Stimulated activated memory B cell treated with anti-CD40 and anti-IgM and Interleukin-4, amounts not matched to agents 10 μg/mL and 1 μg/mL and 100 μg/mL, for 72 hours (primary cell): ENCODE measurements at places on chromosomes 11 and 22.

- ATAC-seq, result no peak
Measured at GRCh38 chr22:21014726-21015465, at the start of gene P2RX6. Gene P2RX6, plus strand, starts transcription at chr22:21015165. Its CDS starts 10 bp downstream, at chr22:21015175.

GRCh38 chr11:125990244-125990643 is 44.4 kb downstream of the VSIG10L2 start:
- ATAC-seq, result no peak

GRCh38 chr22:24025475-24025874 is 14.4 kb downstream of the CABIN1 start:
- no peak for ATAC-seq

GRCh38 chr11:11218629-11218986 is 134.4 kb downstream of the CSNK2A3 start:
- ATAC-seq, result no peak
